ENCODE measurements at places on chromosomes 7 and 10.

DNA sequence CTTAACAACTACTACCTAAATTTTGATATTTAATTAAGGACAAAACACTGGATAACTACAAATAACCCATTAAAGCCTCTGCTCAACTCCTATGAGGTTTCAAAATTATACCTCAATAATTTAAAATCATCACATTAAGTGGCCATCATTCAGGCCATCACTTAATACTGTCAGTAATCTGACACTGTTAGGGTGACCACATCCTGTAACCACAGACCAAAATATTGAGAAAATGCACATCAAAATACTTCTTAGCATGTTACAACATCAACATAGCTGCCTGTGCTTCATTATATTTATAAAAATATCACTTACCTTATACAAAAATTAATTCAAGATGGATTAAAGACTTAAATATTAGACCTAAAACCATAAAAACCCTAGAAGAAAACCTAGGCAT, 23.3 kb downstream of the SEM1 start:
- DNase-seq: no peak

GRCh38 chr10:2137549-2138174, 400.3 kb upstream of the ADARB2 start:
- peak; percentile 28 for DNase-seq

- peak; percentile 93 for DNase-seq
Measured at GRCh38 chr10:72364239-72364777, 9.6 kb upstream of the DNAJB12 start.

GRCh38 chr7:157688533-157689268, 351.9 kb downstream of the DNAJB6 start:
- no peak for DNase-seq

DNA sequence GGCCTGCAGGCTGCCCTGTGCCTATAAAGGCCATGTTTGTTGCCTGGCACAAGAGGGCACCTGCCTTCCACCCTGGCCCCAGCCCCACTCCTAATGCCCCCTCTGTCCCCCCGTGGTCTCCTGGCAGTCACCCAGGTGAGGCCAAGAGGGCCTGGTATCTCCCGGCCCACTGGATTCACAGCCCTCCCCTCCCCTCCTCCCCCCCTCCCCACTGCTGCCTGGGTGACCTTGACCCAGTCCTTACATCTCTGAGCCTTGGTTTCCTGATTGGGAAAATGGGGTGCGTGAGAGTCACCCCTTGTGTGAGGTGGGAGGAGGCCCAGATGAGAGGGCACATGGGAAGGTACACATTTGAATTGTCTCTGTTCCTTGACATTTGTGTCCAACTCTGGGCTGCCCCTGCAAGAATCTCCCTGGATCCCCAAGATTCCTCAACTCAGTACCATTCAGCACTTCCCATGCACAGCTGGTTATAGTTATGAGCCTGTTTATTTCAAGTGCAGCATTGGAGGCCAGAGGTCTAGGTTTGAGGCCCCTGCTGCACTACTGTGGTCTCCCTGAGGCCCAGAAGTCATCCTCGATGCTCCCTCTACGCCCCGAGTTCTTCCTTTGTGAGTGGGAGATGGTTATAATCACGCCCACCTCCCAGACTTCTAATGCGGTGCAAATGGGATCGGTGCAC, 58.9 kb downstream of the TMEM270 start:
- no peak for DNase-seq

GRCh38 chr7:16589881-16590280, 55.7 kb downstream of the ANKMY2 start:
- DNase-seq: no peak

DNA sequence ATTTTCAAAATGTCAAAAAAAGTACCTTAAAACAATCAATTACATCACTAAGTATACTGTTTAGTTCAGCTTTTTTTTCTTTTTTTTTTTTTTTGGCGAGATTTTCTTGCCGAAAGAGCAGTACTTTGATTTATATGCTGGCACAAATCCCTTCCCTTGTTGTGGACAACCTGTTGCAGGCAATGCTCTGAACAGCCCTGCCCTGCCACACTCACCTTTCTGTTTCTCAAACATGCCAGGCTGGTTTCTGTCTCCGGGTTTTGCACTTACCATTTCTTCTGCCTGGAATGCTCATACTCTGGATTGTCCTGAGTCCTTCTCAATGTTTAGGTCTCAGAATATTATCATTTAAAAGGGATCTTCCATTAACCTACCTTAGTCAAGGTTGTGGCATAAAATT, 80.4 kb upstream of the JAZF1 start:
- DNase-seq: no peak

- DNase-seq: no peak
Measured at GRCh38 chr7:55026086-55026790, 7.4 kb downstream of the EGFR start.

- no peak for DNase-seq
Measured at GRCh38 chr10:29689001-29689400, 54.2 kb upstream of the SVIL start.

- no peak for DNase-seq
Measured at GRCh38 chr7:55774327-55775050, 88.1 kb downstream of the SEPTIN14 start.

DNA sequence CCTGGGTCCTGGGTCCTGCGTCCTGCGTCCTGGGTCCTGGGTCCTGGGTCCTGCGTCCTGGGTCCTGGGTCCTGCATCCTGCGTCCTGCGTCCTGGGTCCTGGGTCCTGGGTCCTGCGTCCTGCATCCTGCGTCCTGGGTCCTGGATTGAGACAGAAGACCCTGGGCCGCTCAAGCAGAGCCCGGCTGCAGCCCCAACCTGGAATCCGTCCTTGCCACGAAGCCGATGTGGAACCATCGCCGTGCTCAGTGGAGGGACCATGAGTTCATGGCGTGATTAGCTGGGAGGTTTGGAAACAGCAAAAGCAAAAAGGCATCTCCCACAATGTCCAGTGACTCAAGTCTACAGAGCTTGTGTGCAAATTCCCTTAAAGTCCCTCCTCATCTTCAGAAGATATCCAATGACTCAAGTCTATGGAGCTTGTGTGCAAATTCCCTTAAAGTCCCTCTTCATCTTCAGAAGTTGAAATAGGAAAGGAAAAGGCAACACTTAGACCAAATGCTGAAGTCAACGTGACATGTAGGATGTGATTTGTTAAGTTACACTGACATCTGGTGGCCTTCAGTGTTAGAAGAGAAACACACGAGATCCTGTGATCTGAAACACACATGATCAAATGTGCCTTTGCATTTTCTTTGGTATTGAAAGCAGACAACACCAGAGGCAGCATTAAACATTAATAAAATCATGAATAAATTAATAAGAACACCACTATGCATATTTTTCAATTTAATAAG, 179.9 kb downstream of the PTPRN2 start:
- DNase-seq: peak; percentile 53

DNA sequence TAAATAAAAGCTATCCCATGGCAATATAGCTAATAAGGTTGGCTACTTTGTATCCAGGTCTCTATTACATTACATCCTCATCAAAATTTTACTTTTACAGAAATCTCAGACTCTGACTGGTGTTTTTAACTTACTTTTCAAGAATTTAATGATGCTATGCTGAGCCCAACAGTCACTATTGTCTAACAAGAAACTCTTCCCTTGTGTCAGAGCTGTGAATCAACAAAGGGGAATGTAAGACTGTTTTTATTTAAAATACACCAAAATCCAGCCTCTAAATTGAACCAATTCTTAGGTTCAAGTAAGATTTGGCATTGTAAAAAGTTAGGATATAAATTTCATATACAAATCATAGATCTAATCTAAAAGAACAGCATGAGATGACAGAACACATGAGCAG, 7.0 kb downstream of the RTKN2 start:
- DNase-seq: no peak

DNA sequence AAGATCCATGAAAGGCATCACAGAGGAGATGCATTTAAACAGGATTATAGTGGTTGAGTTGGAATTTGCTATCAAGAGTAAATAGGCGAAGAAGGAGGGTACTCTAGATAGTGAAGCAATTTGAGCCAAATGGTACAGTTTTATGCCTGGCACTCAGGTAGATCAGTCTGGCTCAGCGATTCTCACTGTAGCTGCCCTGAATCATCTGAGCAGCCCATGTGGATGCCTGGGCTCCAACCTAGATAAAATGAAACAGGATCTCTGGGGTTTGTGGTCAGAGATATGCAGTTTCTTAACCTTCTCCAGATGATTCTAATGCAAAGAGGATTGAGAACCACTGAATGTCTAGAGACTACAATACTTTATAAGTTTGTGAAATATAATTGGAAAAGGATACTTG, 282.0 kb upstream of the FZD1 start:
- no peak for DNase-seq

GRCh38 chr7:27410812-27411544, 168.4 kb downstream of the EVX1 start:
- DNase-seq: no peak

Data from Jurkat, Clone E6-1 (cell line).